ENCODE measurements at places on chromosomes 4 and X.

DNA sequence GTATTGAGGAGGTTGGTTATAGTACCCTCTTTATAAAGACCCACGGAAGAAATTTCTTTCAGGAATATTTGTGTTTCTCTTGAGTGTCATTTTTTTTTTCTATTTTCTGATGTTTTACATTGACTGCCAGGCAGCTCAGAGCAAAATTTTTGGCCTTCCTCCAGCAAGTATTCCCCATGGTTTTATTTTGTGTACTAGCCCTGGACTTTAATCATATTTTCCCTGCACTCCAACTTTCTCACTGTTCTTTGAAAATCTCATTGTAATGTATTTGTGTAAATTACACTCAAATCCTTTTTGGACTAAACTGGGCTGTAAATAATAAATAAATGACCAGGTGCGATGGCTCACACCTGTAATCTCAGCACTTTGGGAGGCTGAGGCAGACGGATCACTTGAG lies 45.6 kb upstream of the USP46 start:
- no peak for DNase-seq

DNA sequence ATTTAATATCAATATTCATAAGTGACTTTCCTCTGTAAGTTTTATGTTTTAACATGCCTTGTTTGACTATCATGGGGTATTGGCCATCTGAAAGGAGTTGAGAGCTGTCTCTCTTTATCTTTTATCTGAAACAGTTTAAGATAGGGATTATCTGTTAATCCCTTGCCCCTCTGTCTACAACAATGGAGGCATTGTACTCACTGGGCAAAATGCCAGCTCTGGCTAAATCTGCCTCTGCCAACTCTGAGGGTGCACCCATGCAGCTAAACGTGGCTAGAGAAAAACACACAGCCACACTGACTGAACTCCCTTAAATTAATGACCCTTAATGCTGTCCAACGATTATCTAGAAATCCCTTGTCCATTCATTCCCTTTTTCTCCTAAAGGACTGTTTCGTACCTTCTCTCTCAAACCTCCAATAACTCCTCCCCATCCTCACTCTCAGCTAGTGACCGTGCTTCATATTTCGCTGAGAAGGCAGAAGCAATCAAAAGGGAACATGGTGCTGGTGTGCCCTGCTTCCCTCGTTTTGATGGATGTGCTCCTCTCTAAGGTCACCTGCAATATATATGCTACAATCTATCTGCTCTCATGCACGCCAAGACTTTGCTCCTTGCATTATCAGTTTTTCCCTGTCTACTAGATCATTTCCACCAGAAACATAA lies 10.3 kb downstream of the PHKA2 start:
- no peak for DNase-seq

DNA sequence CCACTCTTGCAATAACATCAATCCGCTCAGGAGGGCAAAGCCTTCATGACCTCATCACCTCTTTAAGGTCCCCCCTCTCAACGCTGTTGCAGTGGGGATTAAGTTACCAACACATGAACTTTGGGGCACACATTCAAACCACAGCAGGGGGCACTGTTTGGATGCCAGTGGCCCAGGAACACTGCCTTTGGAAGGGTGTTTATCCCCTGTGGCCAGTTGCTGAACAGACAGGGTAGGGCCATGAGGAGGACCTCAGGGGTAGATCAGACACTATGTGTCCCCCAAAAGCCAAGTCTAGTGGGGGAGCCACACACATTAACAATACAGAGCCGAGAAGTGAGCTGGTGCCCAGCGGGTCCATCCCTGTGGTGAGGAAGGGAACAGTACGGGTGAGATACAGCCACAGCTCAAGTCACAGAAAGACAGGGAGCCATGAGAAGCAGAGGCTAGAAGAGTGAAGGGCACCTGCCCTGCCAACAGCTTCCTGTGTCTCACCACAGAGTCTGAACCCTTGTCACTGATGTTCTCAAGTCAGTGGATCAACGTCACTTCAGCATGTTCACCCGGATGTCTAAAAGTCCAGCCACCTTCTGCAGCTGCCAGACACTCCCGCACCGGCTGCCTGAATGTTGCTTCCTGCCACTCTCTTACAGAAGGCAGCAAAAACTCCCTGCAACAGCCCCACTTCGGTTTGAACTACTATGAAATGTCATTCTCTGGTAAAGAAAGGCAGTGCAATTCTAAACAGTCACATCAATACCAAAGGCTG lies 19.9 kb upstream of the MXD4 start:
- DNase-seq: peak; percentile 46

- no peak for DNase-seq
Measured at GRCh38 chr4:141016117-141016798, 117.0 kb downstream of the RNF150 start.

GRCh38 chr4:78592088-78592783 lies 40.7 kb downstream of the ANXA3 start:
- DNase-seq: peak; percentile 7

- DNase-seq: no peak
Measured at GRCh38 chr4:2059726-2060602, 837 bp downstream of the NAT8L start.

DNA sequence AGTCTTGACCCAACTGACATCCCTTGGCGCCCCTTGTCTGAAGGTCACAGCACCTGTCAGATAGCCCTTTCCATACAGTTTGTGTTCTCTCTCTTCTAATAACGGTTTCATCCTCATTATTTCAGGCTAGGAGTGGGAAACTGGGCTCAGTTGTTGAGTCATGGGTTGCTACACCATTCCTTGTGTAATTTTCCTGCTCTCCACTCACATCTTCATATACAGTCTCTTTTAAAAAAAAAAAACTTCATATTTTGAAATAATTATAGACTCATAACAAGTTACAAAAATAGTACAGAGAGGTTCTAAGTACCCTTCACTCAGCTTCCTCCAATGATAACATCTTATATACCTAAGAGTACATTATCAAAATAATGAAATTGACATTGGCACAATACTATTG lies 60.2 kb upstream of the GRPR start:
- no peak for DNase-seq

DNA sequence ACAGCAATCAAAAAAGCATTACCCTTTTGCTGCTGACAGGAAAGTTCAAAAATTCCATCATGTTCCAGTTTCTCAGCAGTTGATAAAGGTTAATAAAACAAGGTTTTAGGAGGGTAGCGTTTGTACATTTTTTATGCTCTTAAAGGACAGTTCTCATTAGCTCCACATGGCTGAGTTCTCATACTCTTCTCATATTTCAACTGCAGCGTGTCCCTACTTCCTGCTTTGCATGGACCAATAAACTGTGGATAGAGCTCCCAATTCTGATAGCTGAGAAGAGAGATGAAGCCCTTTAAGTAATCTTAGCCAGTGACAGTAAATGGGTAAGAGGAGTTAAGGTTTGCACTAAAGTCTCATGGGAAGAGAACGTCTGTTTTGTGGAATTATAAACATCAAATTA lies 53.5 kb downstream of the SPANXA2 start:
- DNase-seq: no peak

DNA sequence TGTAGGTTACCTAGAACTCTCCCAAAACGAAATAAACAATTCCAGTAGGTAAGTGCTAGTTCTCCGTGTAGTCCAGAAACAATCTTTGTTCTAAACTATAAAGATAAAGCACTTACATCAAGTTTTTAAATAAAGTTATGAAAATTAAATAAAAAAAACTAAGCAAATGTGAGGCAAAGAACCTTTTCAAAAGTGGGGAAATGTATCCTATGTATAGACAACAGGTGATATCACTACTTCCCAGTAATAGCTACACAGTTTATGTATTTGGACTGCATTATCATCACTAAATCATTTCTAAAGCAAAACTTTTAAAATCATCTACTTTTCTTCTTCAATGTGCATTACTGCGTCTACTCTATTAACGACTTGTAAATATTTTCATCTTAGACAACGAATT lies 2.0 kb downstream of the YTHDC1 start:
- DNase-seq: no peak

- DNase-seq: no peak
Measured at GRCh38 chr4:113437129-113437528, 324.4 kb downstream of the CAMK2D start.

DNA sequence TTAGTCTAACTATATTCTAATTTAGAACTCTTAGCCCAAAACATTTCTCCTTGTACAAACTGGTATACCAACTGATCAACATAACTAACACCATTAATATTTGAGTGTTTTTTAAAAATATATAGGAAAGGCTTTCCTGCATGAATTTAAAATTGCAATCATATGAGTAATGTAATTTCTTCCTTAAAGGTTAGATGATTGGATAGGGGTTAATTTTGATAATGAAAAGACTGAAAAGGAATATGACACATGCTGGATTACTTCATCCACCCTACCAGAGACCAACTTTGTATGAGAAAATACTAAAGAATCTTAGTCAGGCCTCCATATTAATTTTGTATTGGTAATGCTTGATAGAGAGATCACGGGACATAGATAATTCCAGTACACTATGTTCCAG lies 25.1 kb upstream of the PLS3 start:
- no peak for DNase-seq

DNA sequence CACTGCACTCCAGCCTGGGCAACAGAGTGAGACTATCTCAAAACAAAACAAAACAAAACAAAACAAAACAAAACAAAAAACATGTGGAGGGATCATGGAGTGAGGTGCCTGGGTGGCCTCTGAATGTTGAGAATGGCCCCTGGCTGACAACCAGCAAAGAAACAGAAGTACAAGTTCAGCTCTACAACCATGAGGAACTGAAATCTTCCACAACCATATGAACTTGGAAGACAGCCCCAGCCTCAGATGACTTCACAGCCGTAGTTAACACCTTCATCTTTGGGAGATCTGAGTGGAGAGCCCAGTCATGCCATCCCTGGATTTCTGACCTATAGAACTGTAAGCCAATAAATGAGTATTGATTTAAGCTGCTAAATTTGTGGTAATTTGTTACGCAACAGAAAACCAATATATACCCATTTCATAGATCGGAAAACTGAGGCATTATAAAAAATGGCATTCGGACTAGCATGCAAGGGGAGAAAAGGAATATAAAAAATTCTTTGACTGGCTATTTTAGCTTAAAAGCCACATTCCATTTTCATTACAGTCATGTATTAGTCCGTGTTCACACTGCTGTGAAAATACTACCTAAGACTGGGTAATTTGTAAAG lies 138.7 kb upstream of the RAPGEF2 start:
- DNase-seq: no peak

GRCh38 chr4:15428611-15429010 lies 778 bp downstream of the C1QTNF7 start:
- DNase-seq: no peak

DNA sequence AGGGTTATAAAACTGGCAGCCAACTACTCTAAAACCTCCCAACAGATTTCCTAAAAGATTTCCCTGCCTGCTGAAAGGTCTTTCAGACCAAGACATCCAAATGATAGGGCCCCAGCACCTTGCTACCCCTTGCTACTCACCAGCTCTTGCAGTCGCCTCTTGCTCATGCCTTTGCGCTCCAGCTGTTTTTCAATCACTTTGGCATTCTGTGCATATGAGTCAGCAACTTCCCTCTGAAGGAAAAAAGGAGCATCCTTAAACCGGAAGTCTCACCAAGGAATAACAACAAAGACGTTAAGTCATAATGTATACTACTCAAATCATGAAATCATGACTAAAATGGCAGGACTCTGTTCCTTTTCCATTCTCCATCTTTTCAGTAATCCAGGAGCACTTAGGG lies 24.0 kb downstream of the STEEP1 start:
- DNase-seq: no peak

DNA sequence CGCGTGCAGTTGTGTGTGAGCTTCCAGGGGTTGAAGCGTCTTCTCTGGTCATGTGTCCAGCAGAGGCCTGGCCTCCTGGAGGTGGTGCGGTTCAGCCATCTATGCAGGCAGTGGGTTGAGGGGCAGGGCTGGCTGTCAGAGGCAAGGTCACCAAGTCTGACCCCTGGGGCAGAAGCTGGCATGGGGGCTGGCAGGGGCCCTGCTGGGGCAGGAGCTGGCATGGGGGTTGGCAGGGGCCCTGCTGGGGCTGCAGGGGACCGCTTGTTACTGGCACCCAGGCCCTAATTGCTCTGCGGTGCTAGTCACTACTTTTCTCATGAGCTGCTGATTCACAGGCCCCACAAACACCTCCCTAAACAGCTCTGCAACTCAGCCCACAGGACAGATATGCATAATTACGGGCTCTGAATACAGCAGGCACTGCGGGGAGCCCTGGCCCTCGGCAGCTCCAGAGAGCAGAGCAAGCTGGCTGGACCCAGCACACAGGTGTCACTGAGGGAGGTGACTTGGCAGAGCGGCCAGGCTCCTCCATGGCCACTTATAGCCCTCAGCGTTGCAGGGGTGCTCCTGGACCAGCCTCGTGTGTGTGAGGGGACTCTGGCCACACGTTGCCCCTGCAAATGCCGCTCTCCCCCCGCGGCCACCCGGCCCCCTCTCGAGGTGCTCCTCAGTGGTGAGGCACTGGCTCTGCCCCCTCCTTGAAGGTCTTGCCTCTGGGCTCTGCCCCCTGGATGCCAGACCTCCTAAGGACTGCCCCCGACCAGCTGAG lies 32.7 kb downstream of the CPLX1 start:
- DNase-seq: no peak

All from stimulated activated CD4-positive, alpha-beta T cell treated with anti-CD3 and anti-CD28 coated beads, Interleukin-2, amount 100 ng/mL, for 24 hours (primary cell).